Choroid plexus epithelial cell (primary cell): ENCODE measurements at places on chromosomes 4 and X.

GRCh38 chr4:128639541-128640270 is 169.8 kb upstream of the JADE1 start:
- DNase-seq: no peak

- DNase-seq: peak; percentile 56
Observed at GRCh38 chr4:114921790-114922591, 191.4 kb downstream of the NDST4 start.

GRCh38 chr4:42519803-42520417 is 122.6 kb downstream of the SHISA3 start:
- DNase-seq: peak; percentile 68

DNA sequence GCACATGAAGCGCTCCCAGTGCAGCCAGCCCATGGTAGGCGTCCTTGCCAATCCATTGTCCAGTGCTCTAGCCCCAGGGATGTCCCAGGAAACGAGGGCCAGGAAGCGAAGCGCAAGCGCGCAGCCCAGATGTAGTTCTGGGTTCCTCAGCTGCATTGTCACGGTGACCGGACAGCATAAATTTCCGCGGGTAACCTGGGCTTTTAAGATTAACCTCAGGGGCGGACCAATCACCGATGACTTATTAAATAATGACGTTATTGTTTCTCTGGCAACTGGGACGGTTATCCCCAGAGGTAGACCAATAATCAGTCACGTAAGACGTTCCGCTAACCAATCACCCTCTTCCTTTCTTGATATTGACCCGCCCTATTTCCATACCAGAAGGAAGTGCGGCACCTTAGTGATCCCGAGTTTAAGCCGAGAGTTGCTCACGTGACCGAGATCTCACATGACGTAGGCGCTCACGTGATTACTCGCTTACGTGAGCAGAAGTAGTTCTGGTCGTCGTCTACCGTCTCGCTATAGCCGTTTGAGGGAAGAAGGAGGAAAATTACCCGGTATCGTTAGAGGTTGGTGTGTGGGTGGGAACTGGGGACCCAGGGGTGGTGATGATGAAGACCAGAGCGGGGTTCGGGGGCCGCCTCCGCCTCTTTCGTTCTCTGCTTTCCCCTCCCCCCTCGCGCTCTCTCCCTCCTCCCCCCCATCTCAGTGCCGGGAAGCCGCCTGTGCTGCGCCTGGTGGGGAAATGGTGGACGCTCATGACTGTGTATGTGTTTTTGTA is at the start of the genes GLA and HNRNPH2:
GLA (minus strand) TSS at position 178 of the 784 bp plus-strand sequence; CDS start at position 156, 22 bp downstream.
HNRNPH2 (plus strand) TSS at position 475 of the 784 bp plus-strand sequence. CDS start 3,767 bp downstream, outside the sequence.
- DNase-seq: peak; percentile 99

DNA sequence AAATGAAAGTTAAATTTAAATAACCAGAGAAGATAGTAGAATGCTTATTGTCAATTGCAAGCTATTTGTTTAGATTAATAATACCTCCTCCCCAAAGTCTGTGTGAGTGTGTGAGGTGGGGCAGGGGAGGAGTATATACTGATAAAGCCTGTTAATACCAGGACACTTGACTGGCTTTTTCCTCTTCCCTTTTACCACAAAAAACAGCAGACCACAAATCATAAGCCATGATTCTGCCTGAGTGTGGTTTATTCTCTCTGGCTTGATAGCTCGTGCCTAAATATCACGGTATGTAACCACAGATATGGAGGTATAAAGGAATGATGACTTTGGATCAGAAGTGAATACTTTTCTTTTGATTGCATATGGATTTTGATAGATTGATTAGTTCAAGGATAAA is 21.9 kb upstream of the SCRG1 start:
- no peak for DNase-seq

- DNase-seq: peak; percentile 60
Observed at GRCh38 chr4:120921456-120922380, 808 bp downstream of the PRDM5 start.

DNA sequence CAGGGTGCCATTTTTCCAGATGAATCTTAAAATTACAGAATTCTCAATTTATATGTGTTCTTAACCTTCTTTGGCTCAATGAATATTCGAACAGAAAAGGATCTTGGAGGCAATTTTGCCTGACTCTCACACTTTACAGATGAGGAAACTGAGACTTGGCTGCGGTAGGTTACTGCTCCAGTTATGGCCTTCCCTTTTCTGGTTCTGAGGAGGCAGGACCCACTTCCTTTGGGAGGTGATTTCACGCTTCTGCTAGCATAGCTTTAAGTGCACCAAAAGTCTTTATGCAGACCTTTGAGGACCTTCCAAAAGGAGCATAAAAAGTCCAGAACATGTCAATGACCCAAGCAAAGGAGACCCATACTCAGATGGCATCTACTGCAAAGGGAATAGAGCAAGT is 44.7 kb upstream of the KLF3 start:
- DNase-seq: no peak

GRCh38 chr4:47210828-47211227 is 179.5 kb downstream of the GABRB1 start:
- no peak for DNase-seq

DNA sequence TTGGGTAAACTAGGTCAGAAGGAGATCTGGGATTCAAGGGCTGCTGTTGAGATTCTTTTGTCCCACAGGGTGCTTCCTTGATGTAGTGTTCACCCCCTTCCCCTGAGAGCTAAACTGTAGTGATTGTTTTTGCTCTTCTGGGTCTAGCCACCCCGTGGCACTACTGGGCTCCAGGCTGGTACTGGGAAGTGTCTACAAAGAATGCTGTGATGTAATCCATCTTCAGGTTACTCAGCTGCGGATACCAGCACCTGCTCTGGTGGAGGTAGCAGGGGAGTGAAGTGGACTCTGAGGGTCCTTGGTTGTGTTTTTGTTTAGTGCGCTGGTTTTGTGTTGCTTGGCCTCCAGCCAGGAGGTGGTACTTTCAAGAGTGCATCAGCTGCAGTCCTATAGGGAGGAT is 365.5 kb downstream of the ZNF674 start:
- no peak for DNase-seq

GRCh38 chrX:56800307-56800706 is 71.3 kb downstream of the NBDY start:
- no peak for DNase-seq

DNA sequence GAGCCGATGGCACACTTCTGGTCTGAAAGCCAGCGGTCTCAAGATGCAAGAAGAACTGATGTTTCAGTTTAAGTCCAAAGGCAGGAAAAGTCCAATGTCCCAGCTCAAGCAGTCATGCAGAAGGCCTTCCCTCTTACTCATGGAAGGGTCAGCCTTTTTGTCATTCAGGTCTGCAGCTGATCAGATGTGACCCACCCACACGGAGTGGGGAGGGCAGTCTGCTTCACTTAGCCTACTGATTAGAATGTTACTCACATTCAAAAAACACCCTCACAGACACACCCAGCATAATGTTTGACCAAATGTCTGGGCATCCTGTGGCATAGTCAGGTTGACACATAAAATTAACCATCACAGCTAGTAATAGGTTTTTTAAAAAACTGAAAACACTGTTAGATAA is 6.6 kb downstream of the HCCS start:
- DNase-seq: no peak

DNA sequence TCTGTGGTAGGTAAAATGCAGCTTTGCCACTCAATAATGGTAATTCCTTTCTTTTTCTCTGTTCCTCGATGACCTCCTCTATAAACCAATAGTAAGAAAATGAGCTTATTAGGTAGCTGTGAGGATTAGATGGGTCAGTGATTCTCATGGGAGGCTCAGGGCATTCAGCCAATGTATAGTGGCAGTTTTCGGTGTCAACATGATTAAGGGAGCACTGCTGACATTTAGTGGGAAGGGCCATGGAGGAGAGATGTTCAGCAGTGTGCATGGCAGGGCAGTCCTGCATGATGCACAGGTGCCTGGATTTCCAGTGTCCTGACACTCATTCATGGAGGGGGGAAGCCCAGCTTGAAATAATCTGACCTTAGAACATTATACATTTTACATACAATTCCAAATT is 232.8 kb downstream of the PDGFC start:
- DNase-seq: no peak

GRCh38 chrX:80807606-80807991 is 2.1 kb downstream of the BRWD3 start:
- DNase-seq: peak; percentile 3

- DNase-seq: peak; percentile 31
Observed at GRCh38 chr4:177229331-177229730, 80.3 kb upstream of the NEIL3 start.

GRCh38 chr4:3866813-3867129 is 100.6 kb downstream of the ADRA2C start:
- no peak for DNase-seq

DNA sequence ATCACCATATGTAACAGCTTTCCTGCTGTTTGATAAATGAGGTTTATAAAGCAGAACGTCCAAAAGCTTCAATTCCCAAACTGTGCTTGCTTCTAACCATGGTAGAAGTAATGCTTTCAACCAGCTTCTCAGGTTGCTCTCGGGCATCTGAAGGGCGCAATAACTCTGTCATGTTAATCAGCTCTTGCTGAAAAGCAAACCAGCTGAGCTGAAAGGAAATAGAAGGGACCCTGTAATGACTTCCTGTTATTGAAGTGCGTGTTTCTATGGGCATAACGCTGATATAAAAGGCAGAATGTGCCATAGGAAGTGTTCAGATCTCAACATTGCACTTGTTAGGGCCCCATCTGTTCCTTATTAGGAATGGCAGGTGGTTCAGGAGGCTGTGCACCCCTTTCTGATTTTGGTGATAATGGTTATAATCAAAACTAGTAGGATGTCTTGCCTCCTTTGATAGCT is 21.2 kb downstream of the HERC3 start:
- no peak for DNase-seq

- DNase-seq: peak; percentile 72
Observed at GRCh38 chr4:74410272-74410671, 34.7 kb upstream of the AREG start.

- no peak for DNase-seq
Observed at GRCh38 chr4:2925496-2925895, 37.7 kb downstream of the NOP14 start.

DNA sequence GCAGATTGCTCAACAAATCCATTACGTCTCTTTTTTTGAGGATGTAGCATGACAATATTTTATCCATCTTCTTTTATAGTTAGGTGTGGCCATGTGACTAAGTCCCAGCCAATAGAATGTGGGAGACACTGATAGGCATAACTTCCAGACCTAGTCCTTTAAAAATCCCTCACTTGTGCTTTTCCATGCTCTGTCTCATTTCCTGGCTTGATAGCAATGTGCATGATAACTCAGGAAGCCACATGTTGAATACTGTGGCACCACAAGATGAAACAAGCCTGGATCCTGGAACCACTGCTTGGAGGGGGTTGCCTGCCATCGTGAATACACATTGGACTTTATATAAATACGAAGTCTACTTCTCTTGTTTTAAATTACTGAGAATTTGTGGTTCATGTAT is 184.0 kb upstream of the NEIL3 start:
- DNase-seq: no peak

- DNase-seq: peak; percentile 36
Observed at GRCh38 chr4:80070880-80071603, 2.0 kb downstream of the ANTXR2 start.
